Activated CD8-positive, alpha-beta memory T cell treated with anti-CD3 and anti-CD28 coated beads for 48 hours (primary cell): ENCODE measurements at places on chromosomes 12 and 14.

DNA sequence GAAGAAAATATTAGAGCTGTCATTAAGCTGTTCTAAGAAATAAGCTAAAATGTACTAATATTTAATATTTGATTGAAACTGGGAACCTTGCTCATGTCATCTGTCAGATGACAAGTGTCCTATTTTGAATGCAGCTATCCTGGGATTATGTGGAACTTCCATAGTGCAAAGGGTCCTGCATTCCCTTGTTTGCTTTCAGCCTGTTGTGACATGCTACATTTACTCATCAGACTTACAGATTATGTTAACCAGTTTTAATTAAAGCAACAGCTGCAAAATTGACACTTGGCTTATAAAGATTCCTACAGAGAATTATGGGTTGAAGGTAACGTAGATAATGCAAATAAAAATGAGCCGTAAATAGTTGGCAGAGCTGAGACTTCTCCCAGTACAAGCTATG is 458.4 kb upstream of the RGS6 start:
- DNase-seq = no peak

DNA sequence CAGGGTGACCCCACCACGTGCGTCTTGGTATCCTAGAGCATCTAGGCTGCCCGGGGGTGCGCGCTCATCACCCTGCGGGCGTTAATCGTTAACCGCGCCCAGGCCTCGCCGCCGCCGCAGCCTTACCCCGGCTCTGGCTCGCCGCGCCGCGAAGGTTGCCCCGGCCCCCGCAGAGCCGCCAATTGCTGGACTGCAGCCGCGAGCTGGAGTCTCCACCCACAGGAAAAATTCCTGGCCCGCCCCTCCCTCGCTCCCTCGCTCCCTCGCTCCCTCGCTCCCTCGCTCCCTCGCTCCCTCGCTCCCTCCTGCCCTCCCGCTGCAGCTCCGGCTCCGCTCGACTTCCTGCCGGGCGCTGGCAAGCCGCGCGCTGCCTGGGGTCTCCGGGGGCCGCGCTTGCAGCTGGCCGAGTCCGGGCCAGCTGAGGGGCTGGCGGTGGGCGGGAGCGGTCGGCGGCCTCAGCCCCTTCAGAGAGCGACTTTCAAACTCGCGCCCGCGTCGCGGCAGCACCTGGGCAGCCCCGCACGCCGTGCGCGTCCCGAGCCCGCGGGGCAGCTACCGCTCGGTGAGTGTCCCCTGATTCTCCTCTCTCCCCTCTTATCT is at the start of gene PLEKHG3:
Gene PLEKHG3, plus strand, starts transcription at position 282 of the 600 bp plus-strand sequence. CDS start 23,208 bp downstream, outside the sequence.
- DNase-seq = no peak

- DNase-seq = no peak
Observed at GRCh38 chr12:27766587-27766986, 13.4 kb upstream of the KLHL42 start.

GRCh38 chr14:51398898-51399297 is 158.9 kb downstream of the TMX1 start:
- no peak for DNase-seq

GRCh38 chr12:116881325-116881876 is at the start of gene HRK:
TSS of gene HRK (minus strand) at chr12:116881441. CDS start at chr12:116881307, 134 bp downstream.
- DNase-seq = no peak

DNA sequence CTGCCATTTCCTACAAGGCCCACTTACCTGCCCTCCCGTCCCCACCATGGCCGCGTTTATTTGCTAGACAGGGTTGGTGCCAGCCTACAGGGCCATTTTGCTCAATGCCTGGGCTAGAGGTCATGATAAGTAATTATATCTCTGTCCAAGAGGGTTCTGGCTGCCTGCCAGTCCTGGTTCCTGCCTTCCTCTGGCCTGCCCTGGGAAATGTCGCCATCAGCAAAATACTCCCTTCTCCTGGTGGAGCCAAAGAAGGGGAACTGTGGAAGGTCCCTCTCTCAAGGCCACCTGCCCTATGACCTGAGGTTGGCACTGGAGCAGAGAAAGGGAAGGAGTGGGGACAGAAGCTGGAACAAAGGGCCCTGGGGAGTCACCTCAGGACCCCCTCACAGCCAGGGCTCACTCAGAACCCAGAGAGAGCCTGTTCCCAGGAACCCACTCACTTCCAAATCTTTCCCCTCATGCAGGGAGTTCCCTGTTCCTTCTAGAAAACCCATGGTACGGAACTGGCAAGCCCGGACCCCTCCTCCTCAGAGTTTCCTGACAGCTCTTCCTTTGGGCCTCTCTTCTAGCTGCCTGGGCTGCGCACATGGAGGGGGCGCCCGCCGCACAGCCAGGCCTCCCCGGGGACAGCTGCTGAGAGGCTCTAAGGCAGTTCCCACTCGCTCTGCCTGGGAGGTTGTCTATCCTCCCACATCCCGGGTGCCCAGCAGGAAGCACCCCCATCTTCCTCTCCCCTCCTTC is 280.5 kb downstream of the DPF3 start:
- no peak for DNase-seq

GRCh38 chr12:119247720-119248043 is 69.0 kb downstream of the HSPB8 start:
- DNase-seq = no peak

DNA sequence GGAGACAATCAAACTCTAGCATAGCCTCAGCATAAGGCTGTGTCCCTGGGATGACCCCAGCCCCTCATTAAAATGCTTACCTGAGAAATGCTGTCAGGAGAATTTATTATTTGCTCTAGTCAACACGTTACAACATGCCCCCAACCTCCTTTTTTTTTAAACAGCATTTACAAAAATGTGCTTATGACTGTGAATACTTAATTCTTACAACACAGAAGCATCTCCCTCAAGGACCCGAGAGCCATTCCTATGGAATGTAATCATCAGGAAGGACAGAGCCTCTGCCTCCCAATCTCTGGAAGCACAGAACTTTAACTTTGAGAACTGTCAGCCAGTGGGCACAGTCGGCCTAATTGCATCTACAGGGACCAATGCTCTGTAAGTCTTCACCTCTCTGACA is 136.6 kb upstream of the OVCH1 start:
- no peak for DNase-seq

DNA sequence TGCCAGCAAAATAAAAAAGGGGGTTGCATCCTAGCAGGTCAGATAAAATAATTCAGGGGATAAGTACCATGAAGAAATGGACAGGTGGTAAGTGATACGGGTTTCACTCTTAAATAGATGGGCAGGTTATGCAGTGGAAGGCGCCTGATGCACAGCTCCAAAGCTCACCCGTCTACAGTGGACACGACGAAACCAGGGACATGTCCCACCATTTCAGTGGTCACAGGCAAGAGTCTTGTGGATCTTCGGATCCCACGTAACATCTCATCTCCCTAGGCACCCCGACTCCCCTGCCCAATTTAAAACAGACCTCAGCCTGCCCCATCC is 60.5 kb downstream of the DDX51 start:
- DNase-seq = no peak
